Kidney epithelial cell (primary cell): ENCODE measurements at places on chromosomes 7 and 10.

DNA sequence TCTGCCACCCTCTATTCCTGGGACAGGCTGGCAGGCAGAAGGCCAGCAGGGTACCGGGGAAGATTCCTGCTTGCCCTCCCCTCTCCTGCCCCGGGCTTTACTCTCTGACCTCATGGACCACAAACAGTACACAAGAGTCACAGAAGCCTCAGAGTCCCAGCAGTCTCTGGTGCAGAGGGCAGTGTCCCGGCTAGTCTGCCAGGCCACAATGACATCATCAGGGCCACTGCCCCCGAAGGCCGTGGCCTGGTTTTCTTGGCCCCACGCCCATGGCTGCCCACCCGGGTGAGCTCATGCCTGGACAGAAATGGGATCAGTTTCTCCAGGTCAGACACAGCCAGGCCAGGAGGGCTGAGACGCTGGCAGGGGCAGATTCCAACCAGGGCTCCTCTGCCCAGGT is 91.9 kb downstream of the MYL10 start:
- no peak for DNase-seq

- no peak for DNase-seq
These were observed 172.6 kb upstream of the ZNF804B start for GRCh38 chr7:88586890-88587289.

GRCh38 chr10:11013836-11014235 is 3.8 kb upstream of the CELF2 start:
- DNase-seq = no peak

GRCh38 chr10:102549549-102549948 is 45.8 kb downstream of the SUFU start:
- no peak for DNase-seq

GRCh38 chr10:69061305-69062161 is 26.4 kb upstream of the SRGN start:
- peak; percentile 99 for DNase-seq

GRCh38 chr7:20459419-20459818 is 128.7 kb downstream of the ITGB8 start:
- DNase-seq = no peak

- peak; percentile 42 for DNase-seq
These were observed 150.4 kb downstream of the MAD1L1 start for GRCh38 chr7:2082139-2082998.

GRCh38 chr10:86047588-86047987 is 319.0 kb downstream of the GRID1 start:
- no peak for DNase-seq

GRCh38 chr7:85974176-85974575 is 669.5 kb upstream of the GRM3 start:
- DNase-seq = no peak

DNA sequence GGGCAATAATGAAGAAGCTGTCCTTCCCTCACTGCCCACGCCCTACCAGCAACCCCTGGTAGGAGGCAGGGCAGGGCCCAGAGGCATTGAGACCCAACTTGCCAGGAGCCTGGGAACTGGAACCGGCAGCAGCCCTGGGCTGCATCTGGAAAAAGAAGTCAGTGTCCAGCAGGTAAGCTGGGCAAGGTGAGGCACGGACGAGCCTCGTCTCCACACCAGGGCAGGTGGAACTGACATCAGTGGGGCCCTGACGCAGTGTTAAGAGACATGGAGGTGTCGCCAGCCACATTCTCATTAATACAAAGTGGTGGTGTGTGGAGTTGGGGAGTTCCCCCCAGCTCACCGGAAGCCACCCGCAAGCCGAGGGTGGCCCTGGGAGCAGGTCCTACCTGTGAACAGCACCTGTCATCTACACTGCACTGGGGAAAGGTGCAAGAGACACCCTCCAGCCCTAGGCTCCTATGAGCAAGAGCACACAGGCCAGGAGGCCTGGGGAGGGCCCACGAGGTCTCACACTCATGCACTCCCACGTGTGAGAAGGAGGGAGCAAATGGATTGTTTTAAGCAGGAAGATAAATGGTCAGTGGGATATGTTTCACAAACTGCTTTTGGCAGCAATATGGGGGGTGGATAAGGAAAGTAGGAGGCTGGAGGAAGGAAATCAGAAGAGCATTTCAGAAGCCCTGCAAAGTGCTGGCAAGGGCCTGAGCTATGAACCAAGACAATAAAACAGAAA is 53.6 kb downstream of the COBL start:
- no peak for DNase-seq

DNA sequence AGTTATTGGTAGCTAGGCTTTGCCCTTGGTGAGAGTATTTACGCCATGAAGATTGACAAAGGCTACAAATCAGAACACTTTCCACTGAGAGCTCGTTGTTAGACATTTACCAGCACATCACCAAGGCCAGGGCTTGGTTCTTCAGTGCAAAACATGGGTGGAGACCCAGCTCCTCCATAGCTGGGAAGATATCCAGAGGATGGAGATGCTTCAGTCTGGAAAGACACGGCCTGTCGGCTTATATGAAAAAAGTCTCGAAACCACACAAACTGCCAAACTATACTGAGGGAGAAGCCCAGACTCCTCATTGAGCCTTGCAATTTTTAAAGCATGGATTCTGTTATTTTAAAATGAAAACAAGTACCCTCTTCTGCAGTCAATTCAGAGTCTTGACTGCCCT is 83.4 kb upstream of the ANLN start:
- no peak for DNase-seq

DNA sequence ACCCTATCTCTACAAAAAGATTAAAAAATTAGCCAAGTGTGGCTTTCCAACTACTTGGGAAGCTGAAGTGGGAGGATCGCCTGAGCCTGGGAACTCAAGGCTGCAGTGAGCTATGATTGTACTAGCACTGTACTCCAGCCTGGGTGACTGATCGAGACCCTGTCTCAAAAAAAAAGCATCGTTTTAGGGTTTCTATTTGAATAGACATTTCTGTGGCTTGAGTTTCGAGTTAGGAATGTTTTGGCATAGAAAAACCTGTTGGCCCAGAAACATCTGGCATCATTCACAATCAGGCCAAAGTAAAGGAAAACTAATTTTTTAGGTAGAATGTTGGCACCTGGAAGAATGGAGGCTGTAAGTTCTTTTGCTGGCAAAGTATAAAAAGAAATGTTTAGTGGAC is 72.4 kb downstream of the AUTS2 start:
- no peak for DNase-seq

DNA sequence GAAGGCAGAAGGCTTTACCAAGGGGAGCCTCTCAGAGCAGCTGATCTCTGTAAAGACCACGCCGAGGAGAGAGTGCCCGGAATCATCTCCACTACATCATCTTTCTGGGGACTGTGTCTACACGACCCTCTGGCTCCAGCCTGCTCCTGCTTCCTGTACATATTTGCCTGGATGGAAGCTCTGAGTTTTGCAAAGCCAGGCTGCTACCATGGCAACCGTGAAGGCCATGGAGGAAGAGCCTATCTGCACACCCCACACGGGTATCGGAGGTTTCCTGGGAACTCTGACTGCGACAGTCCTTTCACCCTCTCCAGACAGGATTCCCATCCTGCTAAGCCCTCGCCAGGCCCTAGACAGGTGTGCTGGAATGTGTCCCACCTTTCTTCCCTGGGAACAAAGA is 83.4 kb upstream of the TNRC18 start:
- no peak for DNase-seq

DNA sequence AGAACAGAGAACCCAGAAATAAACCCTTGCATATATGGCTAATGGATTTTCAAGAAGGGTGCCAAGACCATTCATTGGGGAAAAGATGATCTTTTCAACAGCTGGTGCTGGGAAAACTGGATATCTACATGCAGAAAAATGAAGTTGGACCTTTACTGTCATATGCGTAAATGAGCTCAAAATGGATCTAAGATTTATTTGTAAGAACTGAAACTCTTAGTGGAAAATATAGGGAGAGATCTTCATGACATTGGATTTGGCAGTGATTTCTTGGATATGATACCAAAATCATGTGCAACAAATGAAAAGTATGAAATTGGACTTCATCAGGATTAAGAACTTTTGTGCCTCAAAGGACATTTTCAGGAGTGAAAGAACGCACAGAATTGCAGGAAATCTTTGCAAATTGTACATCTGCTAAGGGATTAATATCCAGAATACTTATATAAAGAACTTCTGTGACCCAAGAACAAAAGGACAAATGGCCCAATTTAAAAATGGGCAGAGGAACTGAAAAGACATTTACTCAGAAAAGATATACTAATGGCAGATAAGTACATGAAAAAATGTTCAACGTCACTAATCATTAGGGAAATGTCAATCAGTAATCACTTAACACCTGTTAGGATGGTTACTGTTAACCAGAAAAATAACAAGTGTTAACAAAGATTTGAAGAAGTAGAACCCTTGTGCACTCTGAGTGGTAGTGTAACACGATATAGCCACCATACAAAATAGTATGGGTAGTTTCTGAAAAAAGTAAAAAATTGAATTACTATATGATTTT is 6.1 kb downstream of the DBF4 start:
- DNase-seq = no peak

GRCh38 chr10:132003282-132003924 is 21.7 kb upstream of the BNIP3 start:
- DNase-seq = no peak

- no peak for DNase-seq
These were observed 95.3 kb upstream of the MAGI2 start for GRCh38 chr7:79548727-79549126.

GRCh38 chr7:65962033-65962432 is 20.0 kb downstream of the GUSB start:
- no peak for DNase-seq

- DNase-seq = no peak
These were observed 226.4 kb downstream of the BUB3 start for GRCh38 chr10:123380491-123381085.

DNA sequence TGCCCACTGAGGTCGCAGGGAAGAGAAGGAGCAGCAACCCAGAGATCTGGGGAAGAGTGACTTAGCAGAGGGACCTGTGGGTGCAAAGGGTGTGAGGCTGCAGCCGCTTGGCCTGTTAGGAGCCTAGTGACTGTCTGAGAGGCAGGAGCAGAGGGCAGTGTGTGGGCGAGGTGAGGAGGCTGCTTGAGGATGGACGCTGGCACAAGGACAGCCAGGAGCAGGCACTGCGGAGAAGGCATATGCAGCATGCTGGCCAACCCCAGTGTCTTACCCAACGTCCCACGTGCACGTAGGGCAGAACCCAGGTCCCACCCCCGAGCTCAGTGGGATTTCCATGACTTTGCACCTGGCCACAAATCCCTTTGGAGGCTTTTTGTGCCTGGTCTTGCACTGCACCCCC is 54.1 kb downstream of the C10orf105 start:
- DNase-seq = no peak

DNA sequence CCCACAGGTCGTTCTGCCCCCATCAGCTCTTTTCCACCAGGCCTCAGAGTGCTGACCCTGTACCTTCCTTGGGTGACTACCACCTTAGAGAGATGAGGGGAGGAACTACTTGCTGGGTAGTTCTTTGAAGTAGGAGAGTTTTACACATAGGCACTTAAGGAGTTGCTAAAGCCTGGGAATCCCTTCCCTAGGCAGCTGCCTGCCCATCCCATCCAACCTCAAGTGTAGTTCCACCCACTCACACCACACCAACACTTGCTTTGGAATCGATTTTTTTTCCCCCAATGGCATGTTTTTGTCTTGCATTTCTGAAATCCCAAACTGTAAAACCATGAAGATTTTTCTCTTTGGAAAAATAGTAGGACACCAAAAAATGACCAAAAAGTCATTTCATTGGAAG is 47.7 kb downstream of the FBXW4 start:
- no peak for DNase-seq

GRCh38 chr10:29585488-29585976 is 49.2 kb downstream of the SVIL start:
- no peak for DNase-seq

DNA sequence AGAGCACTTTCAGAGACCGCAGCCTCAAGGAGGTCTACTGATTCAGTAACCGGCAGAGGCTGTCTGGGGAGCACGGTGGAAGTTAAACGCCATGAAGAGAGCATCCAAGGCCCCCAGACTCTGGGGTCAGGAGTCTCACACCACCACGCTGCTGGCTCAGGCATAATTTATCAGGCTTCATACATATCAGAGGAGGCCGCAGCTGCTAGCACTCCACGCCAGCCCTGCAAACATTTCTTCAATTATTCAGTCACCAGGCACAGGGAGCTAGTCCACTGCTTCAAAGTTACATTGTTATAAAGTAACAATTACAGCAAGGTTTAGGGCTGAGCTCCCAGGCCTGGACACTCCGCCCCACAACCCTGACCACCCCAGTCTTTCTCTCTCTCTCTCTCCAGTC is 97.8 kb downstream of the PAXIP1 start:
- no peak for DNase-seq

DNA sequence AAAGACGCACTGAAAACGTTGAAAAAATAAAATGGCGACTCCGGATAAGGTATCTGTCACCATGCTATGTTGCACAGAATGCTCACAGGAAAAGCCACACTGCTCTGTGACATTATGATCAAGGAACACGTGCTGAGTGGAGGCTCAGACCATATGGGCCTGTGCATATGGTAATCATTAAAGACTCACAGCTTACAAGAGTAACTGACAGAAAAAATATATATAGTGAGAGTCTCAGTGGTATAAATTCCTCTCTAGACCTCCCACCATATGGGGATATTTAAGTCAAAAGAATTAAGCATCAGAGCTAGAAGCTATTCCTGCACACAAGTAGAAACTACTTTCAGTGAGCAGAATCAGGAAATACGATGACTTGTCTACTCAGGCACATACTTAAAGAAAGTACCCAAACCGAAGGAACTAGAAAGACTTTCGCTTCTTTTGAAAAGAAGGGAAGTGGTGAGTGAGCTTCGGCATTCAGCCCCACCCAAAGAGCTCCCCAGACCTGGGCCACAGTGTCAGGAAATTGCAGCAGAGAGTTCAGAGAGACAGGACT is 65.1 kb upstream of the MPP7 start:
- no peak for DNase-seq

GRCh38 chr7:141073173-141073640 is 657 bp upstream of the TMEM178B start:
- no peak for DNase-seq

GRCh38 chr10:31520986-31521831 is 202.2 kb downstream of the ZEB1 start:
- DNase-seq = no peak

GRCh38 chr7:1090236-1090635 is 2.3 kb downstream of the GPER1 start:
- DNase-seq = no peak

- no peak for DNase-seq
These were observed 116.3 kb upstream of the PPP2R2D start for GRCh38 chr10:131784363-131785120.

GRCh38 chr7:146764458-146764857 is 647.9 kb downstream of the CNTNAP2 start:
- DNase-seq = no peak

DNA sequence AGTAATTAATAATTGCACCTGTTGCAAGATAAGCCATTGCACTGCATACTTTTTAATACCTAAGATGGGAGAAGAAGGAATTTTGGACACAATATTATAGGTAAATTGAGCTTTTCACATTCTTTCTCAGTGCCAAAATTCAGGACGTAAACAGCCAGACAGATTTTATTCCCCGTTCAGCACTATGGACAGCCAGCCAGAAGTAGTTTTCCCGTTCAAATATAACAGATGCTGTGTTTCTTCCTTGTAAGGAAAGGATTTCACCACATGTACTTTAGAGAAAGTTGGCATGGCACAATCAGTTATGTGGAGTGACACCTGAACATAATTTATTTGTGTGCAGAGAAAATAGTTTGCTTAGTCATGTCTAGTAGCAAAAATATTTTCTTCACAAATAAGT is 34.8 kb downstream of the SEMA3E start:
- no peak for DNase-seq
